ENCODE measurements at places on chromosomes 7 and 10.

GRCh38 chr7:47194516-47195057 lies 387.3 kb downstream of the TNS3 start:
- DNase-seq = no peak

- DNase-seq = no peak
Observed at GRCh38 chr7:26187380-26188205, 13.0 kb downstream of the HNRNPA2B1 start.

DNA sequence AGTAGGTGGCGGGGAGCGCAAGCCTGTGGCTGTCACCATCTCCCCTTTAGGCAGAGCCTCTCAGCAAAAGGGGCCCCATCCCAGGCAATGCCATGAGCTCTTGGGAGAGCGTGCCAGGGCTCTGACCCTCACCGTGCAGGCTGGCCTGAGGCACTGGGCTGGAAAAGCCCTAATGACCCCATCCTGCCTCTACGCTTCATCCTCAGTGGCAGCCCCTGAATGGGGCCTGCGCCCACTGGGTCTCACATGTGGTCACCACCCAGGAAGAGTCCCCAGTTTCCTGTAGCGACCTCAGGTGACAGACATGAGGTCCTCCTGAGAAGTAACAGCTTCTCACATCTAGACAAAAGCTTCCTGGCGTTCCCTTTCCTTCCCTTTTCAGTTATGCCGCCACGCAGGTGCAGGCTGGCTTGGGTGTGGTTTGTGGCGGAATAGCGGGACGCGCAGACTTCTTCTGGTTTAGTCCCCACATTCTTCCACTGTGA lies 59.2 kb downstream of the CLEC2L start:
- DNase-seq = no peak

- DNase-seq = no peak
Observed at GRCh38 chr7:18350678-18351077, 144.9 kb upstream of the HDAC9 start.

DNA sequence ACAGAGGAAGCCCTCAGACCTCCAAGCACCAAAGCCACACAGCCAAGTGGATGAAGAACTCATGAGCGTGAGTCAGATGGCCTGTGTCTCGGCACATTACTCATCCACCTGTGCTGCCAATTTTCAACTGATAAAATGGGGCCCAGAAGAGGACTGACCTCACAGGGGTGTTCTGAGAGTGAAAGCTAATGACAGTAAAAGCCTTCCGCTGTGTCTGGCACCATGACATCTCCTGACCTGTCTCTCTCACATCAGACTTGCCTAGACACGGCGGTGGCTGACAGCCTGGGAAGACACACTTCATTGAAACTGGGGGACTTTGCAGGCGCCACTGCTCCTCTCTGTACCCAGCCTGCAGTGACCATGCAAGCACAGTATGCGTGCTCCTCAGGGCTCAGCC lies 8.3 kb upstream of the SLC18A3 start:
- no peak for DNase-seq

DNA sequence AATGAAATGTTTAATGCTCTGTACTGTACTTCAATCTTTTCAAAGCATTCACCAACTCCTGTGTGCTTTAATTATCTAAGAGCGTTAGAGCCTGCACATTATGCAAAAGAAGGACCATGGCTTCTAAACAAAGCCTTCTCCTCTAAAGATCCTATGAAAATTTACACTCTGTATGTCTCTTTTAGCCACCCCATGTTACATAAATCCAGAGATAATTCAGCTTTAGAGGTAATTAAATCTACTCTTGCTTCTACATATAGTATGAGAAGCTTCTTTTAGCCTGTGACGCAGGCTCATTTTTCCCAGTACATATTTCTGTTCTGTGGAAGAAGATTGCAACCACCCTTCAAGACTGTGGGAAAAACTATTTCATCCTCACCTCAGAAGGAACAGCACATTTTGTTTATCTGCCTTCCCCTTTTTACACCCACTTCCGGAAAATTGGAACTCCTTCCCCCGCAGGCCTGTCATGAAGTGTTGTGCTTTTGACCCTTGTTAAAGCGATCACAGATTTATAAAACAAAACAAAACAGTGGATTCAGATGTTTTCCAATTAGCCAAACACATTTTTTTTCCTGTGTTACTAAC lies 8.1 kb upstream of the TAS2R16 start:
- DNase-seq = no peak

GRCh38 chr7:7989616-7990440 lies 21.2 kb downstream of the GLCCI1 start:
- DNase-seq = no peak

DNA sequence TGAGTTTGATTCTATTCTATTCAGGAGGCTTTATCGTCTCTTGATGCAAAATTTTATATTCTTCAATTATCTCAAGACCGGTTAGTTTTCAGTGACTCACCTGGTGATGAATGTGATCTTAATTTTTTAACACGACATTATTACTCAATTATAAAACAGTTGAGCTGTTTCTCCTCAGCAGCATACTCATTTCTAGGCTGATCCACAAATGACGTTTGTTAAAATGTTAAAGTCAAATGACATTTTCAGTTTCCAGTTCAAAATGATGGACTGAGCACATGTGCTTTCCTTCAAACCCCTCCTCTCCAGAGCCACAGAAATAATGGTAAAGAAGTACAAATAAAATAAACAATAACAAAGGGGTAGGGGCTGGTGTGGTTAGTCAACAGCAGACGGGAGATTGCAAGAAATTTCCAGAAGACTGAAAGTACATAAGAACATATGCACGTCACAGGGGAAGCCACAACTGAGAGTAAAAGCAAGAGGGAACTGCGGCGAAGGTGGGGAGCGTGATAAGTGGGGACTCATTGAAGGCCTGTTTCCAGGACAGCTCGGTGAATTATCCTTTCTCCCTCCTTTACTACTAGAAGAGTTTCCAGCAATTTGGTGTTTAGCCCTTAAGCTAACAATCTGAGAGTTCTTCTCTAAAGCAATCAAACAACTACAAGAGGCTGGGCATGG lies 10.9 kb downstream of the MACROH2A2 start:
- DNase-seq = no peak

- no peak for DNase-seq
Observed at GRCh38 chr7:7271094-7271874, 88.9 kb downstream of the C1GALT1 start.

- DNase-seq = no peak
Observed at GRCh38 chr7:34869057-34869456, 168.2 kb downstream of the DPY19L1 start.

DNA sequence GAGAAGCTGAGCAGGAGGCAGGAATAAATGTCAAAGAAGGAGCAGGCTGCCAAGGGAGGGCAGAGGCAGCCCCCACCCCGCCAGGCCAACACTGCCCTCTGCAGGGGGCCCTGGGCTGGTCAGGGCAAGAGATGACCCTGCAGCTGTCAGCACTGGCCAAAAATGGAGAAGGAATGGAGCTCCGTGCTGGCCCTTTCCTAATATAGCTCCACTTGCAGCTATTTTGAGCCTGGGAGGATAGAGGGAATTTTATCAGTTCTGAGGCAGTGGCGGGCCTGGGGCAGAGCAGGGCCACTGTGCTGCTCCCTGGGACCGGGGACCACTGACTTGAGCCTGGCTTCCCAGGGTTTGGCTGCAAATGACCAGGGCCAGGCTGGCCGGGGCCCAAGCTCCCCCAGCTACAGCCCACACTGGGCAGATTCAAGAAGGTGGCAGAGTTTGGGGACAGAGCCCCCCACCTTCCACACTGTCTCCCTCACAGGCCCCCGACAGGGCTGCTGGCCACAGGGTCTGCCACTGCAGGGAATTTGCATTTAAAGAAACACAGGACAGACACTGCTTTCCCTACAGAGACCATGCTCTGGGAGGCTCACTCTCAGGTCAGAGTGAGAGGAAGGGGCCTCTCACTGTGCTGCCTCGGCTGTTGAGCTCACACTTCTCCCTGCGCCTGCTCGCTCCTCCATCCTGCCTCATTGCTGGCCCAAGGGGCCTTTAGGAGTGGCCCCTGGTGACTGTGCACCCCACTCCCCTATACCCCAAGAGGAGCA lies 16.2 kb downstream of the LDB3 start:
- no peak for DNase-seq

DNA sequence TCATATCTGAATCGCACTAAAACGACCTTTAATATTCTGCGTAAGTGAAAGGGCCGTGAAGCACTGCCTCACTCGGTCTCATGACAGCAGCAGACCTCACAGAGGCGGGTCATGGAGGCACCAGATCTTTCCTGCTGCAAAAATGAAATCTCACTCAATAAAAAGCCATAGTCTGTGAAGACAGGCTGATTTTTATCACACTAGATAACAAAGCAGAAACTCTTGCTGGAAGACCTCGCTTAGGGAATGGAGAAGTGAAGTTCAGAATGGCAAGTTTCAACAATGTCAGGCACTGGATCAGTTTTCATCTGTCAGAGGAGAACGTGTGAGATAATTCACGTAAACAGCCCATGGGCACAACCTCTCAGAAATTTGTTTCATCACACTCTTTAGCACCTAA lies 8.0 kb downstream of the SEPHS1 start:
- no peak for DNase-seq

GRCh38 chr7:155233311-155234157 lies 64.1 kb upstream of the INSIG1 start:
- DNase-seq = no peak

- DNase-seq = no peak
Observed at GRCh38 chr7:25167262-25167843, 42.3 kb upstream of the CYCS start.

DNA sequence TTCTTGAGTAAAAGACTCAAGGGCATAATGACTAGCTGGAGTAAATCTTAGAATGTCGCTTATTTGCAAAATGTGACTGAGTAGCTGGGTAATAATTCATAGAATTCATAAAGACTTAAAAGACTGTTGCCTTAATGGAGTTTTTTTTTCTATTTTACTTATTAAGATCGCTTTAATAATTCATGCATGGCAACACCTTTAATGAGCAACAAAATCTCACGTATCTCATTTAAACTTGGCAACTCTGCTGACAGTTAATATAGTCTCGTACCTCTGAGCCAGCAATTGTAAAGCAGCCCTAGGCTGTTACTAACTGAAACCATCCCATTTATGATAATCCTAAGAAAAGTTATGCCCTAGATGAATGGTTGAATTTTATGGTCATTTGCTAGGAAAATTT lies 87.8 kb upstream of the SLC26A5 start:
- no peak for DNase-seq

DNA sequence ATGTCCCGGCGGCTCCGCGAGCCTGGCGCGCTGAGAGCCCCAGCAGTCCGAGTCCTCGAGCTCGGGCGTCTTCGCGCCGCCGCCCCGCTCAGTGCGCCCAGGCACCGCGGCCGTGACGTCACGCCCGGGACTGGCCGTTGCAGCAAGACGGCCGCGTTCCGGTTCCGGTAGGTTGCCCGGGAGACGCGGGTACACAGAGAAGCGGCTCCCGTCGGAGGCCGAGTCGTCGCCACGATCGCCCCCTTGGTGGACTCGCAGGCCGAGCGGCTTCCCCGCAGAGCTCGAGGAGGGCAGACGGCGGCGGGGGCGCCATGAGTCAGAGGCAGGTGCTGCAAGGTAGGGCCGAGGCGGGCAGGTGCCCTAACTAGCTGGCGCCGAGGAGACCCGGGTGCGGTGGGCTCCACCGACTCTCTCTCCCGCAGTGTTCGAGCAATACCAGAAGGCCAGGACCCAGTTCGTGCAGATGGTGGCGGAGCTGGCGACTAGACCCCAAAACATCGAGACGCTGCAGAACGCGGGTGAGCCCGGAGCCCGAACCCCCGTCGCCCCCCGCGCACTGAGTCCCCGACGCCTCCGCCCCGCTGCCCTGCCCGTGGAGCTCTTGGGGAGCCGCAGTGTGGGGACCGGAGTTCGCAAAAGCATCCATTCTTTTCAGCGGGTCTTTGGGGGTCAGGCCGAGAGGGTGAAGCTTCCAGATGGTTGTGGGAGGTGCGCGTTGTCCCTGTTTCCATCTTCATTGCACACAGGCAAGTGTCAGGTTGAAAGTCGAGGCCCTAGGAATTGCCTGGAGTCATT lies at the start of gene SPAG6:
SPAG6 (plus strand) TSS at position 196 of the 795 bp plus-strand sequence; CDS start at position 312, 116 bp downstream.
- DNase-seq = peak; percentile 42

DNA sequence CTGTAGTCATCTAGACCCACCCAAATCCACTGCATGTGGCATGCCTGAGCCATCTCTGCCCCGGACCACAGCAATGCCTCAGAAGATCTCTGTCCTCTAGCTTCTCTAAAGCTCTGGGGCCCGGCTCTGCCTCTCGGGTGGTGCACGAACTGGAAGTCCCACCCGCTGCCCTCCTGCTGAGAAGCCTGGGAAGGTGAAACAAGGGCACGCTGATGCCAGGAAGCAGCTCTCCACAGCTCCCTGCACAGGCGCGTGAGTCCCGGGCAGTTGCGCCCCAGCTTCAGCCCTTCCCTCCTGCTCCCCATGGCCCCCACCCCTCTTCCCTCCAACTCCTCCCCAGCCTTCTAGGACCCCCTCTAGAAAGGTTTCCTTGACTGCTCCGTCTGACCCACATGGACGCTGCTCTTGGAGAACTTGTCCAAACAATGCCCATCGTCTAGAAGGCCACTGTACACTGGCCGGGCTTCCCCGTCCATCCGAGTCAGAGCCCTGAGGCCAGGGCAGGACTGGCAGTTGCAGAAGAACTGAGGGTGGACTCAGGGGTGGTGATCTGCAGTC lies 12.8 kb downstream of the KCNH2 start:
- no peak for DNase-seq

DNA sequence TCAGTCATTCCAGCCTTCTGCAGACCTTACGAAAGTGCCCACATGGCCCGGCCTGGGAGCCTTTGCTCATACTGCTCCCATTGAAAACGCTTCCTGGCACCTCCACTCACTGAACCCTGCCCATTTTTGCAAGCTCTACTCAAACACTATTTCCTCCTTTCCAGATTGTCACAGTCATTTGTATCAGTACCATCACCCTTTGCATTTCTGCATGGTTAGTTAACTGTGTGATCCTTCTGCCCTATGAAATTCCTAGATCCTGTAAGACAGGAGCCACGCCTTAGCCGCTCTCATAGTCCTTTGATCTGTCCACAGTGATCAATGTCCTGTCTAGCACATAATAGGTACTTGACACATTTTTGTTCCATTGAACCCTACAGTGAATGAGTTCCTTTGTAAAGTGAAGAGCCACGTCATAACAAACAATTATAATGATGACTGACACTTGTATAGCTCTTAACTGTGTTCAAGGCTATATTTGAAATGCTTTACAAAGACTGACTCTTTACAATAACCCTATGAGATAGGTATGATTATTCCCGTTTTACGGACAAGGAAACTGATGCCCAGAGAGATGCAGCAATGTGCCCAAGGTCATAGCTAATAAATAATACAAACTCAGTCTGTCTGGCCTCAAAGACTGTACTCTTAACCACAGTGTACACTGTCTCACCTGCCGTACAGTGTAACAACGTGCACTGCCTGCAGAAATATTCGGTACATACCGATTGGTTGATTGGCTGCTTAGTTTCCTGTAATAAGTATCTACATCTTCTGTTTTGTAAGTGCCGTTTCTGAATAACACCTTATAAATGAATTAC lies 16.6 kb upstream of the ITIH2 start:
- no peak for DNase-seq

- DNase-seq = no peak
Observed at GRCh38 chr7:18895456-18895855, 222.0 kb downstream of the TWIST1 start.

All from stimulated activated CD4-positive, alpha-beta T cell treated with anti-CD3 and anti-CD28 coated beads, Interleukin-4, amount 100 ng/mL, for 48 hours (primary cell).